ENCODE measurements at places on chromosomes 4 and X. TPM values are rescaled to one million over a fixed set of nuclear protein-coding genes. Genes with fewer than 3 reads are reported as not detected.

GRCh38 chrX:9396930-9397329 lies 67.9 kb upstream of the TBL1X start:
- no peak overlapping the region for H3K27ac ChIP-seq
- no peaks in the 10 kb centered on the region for H3K36me3 ChIP-seq
- H3K4me3 ChIP-seq: no peak overlapping the region
- H3K27me3 ChIP-seq: peaks cover 3% of the 10 kb centered on the region
- no peak for DNase-seq
- peaks cover 18% of the 10 kb centered on the region for H3K4me1 ChIP-seq

GRCh38 chr4:168601899-168602298 lies 105.0 kb downstream of the PALLD start:
- no peak overlapping the region for H3K4me3 ChIP-seq
- H3K27me3 ChIP-seq: peaks cover 4% of the 10 kb centered on the region
- no peak overlapping the region for H3K27ac ChIP-seq
- H3K4me1 ChIP-seq: no peaks in the 10 kb centered on the region
- no peak for DNase-seq
- H3K36me3 ChIP-seq: no peaks in the 10 kb centered on the region

Gene TMEM31
- polyA plus RNA-seq: not detected

Gene CXCL13
- polyA plus RNA-seq: not detected

DNA sequence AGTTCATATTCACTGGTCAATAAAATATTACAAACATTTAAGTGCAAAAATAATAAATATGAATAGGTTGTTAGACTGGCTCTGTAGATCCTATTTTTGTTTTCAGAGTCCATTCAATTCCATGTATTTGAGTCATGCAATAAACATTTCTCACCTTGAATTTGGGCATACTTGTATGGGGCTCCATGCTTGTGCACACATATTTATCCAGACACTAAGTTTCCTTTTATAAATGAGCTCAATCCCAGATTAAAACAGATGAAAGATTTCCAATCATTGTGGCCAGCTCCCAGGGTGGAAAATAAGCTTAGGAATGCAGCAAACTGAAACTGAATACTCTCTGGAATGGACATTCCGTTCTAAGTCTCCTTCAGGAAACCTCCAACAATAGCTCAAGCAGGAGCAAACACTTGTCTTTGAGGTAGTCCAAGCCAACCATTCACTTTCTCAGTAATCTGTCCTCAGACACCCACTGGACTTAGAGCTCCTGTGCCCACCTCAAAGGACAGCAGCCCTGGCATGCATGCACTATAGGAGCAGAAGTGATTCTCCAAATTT lies 16.4 kb downstream of the DMD start:
- DNase-seq: no peak
- no peaks in the 10 kb centered on the region for H3K27me3 ChIP-seq
- no peak overlapping the region for H3K4me3 ChIP-seq
- no peaks in the 10 kb centered on the region for H3K4me1 ChIP-seq
- no peak overlapping the region for H3K27ac ChIP-seq

- H3K4me1 ChIP-seq: peaks cover 8% of the 10 kb centered on the region
- H3K36me3 ChIP-seq: no peaks in the 10 kb centered on the region
- no peak overlapping the region for H3K27ac ChIP-seq
- no peak for DNase-seq
Observed at GRCh38 chr4:185004562-185005218, 13.6 kb upstream of the HELT start.

DNA sequence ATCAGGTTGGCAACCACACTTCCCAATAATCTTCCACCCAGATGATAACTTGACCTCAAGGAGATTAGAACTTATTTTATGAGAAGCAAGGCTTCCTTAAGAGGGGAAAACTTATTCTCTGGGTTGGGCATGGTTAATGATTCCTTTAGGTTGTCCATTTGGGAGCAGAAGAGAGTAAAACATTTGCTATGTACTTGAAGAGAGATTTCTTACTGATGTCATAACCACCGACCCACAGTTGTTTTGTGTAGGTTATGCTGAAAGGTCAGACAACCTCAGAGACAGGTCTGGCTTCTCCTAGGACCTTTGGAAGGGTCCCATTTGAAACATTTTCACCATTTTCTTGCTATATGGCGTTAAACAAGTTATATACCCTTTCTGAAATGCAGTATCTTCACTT lies 56.1 kb downstream of the FAM114A1 start:
- no peaks in the 10 kb centered on the region for H3K36me3 ChIP-seq
- H3K4me1 ChIP-seq: no peaks in the 10 kb centered on the region
- no peak overlapping the region for H3K4me3 ChIP-seq
- peaks cover 1% of the 10 kb centered on the region for H3K27me3 ChIP-seq

- H3K4me1 ChIP-seq: peaks cover 90% of the 10 kb centered on the region
- no peaks in the 10 kb centered on the region for H3K36me3 ChIP-seq
- peak overlapping the region; percentile 85 for H3K27ac ChIP-seq
- DNase-seq: peak; percentile 13
- no peaks in the 10 kb centered on the region for H3K27me3 ChIP-seq
Observed at GRCh38 chr4:152458801-152459302, 77.0 kb downstream of the FBXW7 start.

Gene FMR1NB
- not detected for polyA plus RNA-seq

DNA sequence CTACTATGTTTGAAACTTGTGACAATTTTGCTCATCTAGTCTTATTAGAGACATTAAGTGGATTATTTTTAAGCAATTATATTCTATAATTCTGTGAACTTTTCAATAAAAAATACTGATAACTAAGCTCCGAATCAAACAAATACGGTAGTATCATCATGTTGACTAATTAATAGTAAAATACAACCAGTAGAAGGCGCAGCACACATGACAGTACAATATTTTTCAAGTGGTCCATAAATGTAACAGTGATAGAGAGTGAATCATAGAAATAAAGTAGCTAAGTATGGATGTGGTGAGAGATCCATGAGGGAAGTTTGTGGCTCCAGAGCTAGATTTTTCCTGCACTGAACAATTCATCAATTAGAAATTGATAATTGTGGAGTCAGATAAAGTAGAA lies 666.2 kb downstream of the KCTD8 start:
- H3K27ac ChIP-seq: no peak overlapping the region
- H3K4me3 ChIP-seq: no peak overlapping the region
- H3K4me1 ChIP-seq: no peaks in the 10 kb centered on the region
- no peaks in the 10 kb centered on the region for H3K27me3 ChIP-seq

DNA sequence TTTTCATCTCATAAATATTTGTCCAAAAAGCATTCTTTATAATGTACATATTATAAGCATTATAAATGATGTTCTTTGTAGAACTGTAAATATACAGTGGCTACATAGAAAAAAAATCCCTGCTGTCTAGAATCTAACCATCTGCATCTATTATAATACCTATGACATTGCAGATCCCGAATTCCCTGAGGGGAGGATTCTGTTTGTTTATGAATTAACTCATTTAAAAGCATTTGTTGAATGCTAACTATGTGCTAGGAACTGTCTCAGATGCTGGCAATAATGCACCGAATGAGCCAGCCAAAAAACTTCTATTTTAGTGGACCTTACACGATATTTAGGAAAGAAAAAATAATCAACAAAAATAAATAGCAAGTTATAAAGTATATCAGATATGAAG lies 189.6 kb downstream of the PACRGL start:
- H3K27me3 ChIP-seq: peaks cover 3% of the 10 kb centered on the region
- peaks cover 8% of the 10 kb centered on the region for H3K36me3 ChIP-seq
- peaks cover 9% of the 10 kb centered on the region for H3K4me1 ChIP-seq
- no peak overlapping the region for H3K4me3 ChIP-seq

Gene SSX1
- not detected for polyA plus RNA-seq

Gene IBSP
- not detected for polyA plus RNA-seq

DNA sequence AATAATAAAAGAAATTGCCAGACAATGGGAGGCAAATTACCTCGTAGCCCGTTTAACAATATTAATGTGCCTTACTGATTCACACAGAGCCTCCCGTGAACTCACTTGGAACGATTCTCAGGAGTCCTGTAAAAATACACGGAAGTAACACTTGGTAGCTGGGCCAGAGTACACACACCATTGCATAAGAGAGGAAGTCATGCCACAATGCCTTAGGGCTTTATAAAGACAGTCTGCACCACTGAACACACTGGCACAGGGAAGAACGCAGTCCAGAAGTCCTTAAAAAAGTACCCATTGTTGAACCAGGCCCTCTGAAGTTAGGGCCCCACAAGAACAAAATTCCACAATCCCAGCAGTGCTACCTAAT lies 15.1 kb downstream of the SLC2A9 start:
- DNase-seq: peak; percentile 6
- no peak overlapping the region for H3K27ac ChIP-seq
- H3K27me3 ChIP-seq: peaks cover 3% of the 10 kb centered on the region
- peaks cover 48% of the 10 kb centered on the region for H3K4me1 ChIP-seq
- no peaks in the 10 kb centered on the region for H3K36me3 ChIP-seq

Data from immature natural killer cell (primary cell).